Upper lobe of right lung (tissue), 1 donor: ENCODE measurements at places on chromosomes 5 and 9. TPM values are rescaled to one million over a fixed set of nuclear protein-coding genes. Genes with fewer than 3 reads are reported as not detected.

- no peak for DNase-seq
These were observed 19.9 kb downstream of the SEMA4D start for GRCh38 chr9:89477811-89478630.

DNA sequence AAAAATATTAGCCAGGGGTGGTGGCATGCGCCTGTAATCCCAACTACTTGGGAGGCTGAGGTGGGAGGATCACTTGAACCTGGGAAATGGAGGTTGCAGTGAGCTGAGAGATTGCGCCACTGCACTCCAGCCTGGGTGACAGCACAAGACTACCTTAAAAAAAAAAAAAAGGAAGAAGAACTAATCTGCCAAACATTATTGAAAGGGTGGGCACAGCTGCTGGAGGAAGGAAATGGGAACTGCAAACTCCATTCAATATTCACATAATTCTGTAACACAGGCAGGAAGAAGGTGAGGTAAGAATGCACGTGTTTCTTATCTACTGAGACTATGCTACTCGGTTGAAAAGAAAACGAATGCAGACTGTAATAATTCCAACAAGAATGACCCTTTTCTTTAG is 121.1 kb upstream of the GNA14 start:
- DNase-seq: no peak

DNA sequence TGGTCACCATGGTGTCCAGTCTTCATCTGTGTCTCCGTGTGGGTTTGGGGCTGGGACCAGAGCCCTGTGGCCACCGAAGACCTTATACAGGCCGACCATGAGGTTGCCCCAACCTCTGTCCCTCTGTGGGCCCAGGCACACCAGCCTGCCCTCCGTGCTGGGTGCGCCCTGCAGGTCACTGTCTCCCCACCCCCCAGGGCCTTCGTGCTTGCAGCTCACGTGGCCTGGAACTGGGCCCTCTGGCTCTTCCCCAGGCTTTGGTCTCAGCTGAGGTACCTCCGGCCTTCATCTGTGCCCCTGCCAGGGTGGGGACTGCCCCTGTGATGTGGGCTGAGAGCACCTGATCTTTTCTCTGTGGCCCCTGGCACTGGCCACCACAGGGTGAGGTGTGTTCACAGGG is 92.1 kb downstream of the RXRA start:
- no peak for DNase-seq

- DNase-seq: no peak
These were observed 235.1 kb downstream of the SPOCK1 start for GRCh38 chr5:137264041-137264440.

Gene C9orf153
- 0.23 TPM for total RNA-seq

Gene CCDC187
- 0.09 TPM for total RNA-seq

Gene C8G
- 1.1 TPM for total RNA-seq

DNA sequence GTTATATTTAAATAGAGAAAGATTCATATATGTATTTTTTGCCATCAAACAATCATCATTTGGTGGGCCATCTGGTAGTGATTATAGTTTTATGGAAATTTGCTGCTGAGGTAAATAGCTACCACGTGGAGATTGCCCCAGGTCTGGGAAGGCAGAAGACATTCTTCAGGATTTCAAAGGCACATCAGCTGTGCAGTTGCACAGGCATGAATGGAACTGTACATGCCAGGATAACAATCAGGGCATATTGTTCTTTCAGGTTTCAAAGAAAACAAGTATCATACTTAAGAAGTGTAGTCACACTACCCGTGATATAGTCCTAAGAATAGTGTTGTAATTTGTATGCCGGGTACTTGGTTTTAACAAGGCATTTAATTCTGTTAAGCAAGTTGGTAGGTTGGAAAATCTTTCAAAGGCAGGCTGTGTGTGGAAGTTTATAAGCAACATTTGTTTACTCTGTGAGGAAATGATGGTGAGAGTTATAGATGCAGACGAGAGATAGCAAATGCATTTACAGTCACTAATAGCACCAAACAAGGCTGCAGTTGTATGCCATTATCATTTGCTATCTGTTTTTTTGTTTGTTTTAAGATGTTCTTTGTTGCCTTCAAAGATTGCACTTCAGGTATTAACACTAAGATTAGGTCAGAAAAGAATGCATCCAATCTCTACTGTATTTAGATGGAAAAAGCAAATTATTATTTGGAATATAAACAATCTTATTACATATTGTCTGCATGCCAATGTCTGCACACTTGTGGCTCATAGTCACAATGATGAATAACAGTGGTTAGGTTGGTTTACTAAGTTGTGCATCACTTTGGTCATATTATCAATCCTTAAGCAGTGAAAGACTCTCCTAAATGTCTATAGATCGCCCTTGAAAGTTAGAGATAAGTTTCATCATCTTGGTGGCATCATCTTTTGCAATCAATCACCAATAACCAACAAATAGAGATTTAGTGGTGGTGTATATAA is 55.3 kb downstream of the RPS23 start:
- no peak for DNase-seq

DNA sequence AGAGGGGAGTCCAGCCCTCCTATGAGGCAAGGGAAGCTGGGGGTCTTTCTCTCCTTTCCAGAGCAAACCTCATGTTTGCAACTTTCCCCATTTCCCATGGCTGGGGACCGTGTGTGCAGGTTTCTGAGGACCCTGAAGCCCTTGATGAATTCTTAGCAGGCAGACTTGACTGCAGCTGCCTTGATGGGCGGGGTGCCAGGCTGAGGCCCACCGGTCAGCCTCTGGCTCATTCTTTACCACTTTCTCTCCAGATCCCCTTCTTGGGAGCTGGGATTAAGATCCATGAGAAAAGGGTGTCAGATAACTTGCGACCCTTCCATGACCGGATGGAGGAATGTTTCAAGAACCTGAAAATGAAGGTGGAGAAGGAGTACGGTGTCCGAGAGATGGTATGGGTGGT is 30.0 kb upstream of the FOXI1 start:
- no peak for DNase-seq

- DNase-seq: no peak
These were observed 417.1 kb downstream of the CSNK1G3 start for GRCh38 chr5:123929055-123929474.

Gene PLPPR1
- 5.0 TPM for total RNA-seq

- DNase-seq: no peak
These were observed 201.3 kb downstream of the MPDZ start for GRCh38 chr9:13078164-13078563.

Gene ACSL6
- 0.98 TPM for total RNA-seq

DNA sequence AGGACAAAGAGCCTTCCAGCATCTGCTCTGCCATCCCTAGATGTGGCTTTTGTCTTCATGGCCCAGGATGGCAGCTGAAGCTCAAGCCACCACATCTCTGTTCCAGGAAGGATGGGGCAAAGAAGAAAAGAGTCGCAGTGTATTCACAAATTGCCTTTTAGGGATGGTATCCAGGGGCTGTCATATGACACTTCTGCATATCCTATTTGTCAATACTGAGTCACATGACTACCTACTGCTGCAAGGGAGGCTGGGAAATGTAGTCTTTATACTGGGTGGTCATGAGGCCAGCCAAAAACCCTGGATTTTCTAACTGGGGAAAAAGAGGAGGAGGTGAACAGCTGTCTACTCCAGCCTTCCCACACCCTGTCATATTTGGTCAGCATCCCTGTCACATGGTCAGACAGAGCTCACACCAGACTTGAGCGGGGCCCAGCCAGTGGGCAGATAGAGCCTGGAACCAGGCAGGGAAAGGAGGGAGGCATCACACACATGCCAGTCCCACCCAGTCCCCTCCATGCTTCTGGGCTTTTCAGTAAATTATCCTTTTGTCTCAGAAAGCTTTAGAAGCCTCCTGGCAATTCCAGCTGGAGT is 52.0 kb downstream of the OLFM1 start:
- no peak for DNase-seq

Gene SURF2
- total RNA-seq: 12.0 TPM

Gene ELOVL7
- total RNA-seq: 8.2 TPM

DNA sequence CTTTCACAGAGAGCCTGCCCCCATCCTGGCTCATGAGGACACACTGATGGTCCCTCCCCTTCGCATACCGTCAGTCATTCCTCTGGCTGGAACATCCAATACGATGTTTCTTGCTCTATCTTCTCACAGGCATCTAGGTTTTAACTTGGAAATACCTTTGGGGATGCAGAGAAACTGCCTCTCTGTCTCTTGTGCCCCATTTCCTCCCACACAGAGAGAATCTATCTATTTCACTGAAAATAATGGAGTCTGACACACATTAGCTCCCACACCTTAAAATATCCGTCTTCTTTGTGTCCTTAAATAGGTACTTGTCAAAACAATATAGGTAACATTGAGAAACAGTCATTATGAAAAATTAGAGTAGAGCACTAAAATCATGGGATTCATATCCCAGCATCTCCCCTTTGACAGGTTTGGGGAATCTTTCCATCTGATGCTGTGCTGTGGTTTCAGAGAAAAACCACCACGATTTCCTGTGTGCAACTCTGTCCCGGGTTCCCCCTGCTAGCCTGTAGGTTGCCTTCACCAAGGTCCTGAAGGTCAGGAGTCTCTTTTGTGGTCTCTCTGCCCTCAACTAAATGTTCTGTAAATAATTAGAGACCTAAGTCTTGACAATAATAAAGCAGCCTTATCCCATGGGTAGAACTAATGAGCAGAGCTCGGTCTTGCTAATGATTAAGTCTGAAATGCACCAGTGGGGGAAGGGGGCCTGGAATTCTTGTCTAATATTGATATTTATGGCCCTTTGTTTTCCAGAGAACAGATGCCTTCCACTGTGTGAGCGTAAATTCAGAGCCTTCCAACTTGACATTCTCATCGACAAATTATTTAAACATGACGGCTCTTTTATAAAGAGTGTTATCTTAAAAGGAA is 371.0 kb downstream of the ICE1 start:
- DNase-seq: no peak

- DNase-seq: no peak
These were observed 5.8 kb upstream of the SNAPC3 start for GRCh38 chr9:15416880-15417279.

Gene KCNN2
- total RNA-seq: 2.1 TPM

- DNase-seq: no peak
These were observed 305.1 kb downstream of the PSAT1 start for GRCh38 chr9:78601957-78602565.

DNA sequence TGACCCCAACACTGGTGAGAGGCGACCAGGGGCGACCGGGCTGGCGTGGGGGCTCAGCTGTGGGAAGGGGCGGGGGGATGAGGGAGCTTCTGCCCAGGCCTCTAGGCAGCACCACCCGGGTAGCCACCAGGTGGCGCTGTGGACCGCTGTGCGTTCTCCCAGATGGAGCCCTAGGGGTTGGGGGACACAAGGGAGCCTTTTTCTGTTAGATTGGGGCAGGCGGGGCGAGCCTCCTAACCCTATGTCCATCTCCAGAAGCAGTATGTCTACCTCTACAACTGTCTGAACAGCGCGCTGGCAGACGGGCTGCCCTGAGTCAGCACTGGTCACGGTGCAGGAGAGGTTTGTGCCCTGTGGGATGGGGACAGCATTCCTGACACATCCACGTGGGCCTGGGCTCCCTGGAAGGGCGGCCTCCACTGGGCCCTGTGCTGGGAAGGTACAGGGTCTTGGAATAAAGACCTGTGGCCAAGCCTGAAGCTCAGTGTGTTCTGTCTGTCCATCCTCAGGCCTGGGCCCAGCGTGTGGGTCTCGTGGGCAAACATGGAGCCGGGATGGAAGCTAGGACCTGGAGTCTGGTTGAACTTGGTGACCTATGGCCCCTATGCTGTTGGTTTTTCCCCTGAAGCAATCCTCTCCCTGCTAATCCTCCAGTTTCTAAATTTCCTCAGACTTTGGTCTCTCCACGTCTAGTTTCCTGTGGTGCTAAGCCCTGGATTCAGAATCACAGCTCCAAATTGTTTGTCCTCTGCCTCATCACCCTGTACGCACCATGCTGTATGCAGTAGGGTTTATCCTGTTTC is 23.1 kb upstream of the SPTLC1 start:
- DNase-seq: peak; percentile 88

DNA sequence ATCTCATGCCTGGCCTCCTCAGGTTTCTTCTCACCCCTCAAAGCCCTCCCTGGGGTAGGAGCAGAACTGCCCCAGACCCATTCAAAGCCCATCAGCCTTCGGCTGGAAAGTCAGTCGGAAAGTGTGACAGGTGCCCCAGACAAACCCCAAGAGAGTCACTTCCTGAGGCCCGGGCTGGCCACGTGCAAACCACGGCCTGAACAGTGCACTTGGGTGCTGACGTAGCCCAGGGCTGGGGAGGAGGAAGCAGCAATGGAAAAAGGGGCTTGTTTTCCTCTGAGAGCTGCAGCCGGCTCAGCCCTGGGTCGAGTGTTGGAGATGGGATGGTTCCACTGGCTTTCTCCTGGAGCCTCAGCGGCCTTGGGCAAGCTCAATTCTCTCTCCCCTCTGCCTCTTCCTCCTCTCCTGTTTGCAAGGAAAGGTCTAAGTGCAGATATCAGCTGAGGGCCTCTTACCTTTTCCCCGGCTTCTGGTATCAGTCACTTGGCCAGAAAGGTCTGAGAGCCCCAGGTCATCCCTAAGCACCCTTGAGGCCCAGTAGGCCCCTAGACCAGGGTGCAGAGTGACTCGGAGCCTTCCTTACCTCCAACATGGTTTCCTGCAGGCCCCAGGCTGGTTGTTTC is 5.9 kb upstream of the EGR1 start:
- peak; percentile 68 for DNase-seq
